ENCODE measurements at places on chromosomes 5 and 9.

DNA sequence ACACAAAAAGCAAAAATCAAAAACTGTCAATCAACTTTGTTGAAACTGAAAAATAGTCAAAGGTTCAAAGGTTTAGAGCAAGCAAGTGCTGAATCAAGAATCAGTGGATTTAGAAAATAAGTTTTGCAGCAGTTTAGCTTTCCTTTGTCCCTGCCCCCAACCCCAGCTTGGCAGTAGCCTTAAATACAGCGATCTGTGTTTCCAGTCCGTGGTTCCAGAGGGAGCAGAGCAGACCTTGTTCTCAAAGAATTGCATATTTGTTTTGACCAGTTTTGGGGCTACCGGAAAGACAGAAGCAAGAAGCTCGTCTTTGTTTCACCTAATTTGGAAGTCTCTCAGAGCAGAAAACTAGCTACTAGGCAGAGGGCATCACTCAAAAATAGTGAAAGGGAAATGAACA, 57.2 kb upstream of the PRDM9 start:
- no peak for DNase-seq

GRCh38 chr9:80492221-80492620, 920.5 kb downstream of the TLE4 start:
- no peak for DNase-seq

DNA sequence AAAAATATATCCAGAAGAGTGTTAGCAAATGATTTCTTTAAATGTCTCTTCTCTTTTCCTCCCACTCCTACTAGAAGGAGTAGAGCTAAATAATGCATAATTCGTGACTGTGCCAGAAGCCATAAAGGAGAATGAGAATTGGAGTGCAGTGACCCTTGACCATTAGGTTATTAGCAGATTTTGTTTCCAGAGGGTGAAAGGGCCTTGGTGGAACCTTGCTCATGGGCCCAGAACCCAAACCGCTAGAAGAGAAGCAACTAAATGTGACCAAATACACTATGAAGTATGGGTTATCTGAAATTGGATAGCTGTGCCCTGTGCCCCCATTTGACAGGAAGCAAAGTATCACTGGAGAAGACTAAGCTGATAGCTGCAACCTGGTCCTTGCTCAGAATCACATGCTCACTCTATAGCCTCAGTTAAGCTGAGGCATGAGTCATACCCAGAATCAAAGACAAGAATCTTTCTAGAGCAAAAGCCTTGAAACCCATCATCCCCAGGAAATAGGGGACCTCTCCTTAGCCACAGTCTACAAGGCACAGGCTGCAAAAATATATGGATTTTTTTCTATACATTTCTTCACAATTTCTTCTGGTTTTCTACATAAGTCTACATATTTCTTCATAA, 36.3 kb downstream of the CAPSL start:
- DNase-seq: peak; percentile 35

DNA sequence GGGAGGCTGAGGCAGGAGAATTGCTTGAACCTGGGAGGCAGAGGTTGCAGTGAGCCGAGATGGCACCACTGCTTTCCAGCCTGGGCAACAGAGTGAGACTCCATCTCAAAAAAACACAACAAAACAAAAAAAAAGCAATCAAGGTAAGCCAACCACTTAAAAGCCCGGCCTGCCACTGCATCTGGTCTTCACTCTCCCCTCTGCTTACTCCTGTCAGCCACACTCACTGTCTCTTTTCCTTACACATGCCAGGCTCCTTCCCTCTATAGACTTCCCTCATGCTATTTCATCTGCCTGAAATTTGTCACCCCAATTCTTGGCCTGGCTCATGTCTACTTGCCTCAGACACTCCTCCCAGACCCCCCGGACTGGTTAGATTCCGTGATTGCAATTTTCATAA, 17.6 kb upstream of the LIFR start:
- DNase-seq: no peak

- no peak for DNase-seq
These were observed 305.8 kb downstream of the TRIM32 start for GRCh38 chr9:116992865-116993264.

DNA sequence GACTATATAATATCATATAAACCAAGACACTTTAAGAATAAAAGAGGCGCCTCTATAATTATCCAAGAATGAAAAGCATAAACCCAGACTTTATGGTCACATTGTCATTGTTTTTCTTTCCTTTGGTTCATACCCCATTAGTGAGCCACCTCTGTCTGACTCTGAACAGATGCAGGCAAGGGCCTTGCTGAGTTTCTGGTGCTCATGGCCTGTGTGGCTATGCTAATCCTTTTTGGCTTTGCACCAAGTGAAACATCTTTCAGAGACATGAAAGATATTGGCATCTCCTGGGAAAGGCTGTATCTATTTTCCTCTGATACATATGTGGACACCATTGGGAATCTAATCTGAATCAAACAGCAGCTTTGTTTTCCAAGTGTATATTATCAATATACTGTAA, 222.5 kb downstream of the CHSY3 start:
- peak; percentile 59 for DNase-seq

- DNase-seq: no peak
These were observed 82.8 kb downstream of the GTF3C4 start for GRCh38 chr9:132752877-132753592.

- peak; percentile 83 for DNase-seq
These were observed 2.0 kb upstream of the MAT2B start for GRCh38 chr5:163503106-163504078.

DNA sequence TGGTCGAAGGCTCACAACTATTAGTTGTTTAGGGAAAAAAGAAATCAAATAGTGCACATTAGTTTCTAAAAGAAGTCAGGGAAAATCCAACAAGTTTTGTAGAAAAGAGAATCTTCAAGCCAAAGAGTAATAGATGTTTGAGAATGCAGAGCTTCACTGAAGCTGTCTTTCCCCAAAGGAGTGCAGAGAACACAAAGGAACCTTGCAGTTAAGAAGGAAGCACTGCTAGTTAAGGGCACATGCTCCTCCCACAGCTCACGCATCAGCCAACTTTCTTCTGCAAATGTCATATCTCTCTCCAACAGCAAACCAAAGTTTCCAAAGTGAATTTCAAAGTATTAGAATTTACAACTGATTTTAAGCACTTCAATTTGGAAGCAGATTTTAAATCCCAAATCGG, 116.4 kb upstream of the FST start:
- DNase-seq: no peak

DNA sequence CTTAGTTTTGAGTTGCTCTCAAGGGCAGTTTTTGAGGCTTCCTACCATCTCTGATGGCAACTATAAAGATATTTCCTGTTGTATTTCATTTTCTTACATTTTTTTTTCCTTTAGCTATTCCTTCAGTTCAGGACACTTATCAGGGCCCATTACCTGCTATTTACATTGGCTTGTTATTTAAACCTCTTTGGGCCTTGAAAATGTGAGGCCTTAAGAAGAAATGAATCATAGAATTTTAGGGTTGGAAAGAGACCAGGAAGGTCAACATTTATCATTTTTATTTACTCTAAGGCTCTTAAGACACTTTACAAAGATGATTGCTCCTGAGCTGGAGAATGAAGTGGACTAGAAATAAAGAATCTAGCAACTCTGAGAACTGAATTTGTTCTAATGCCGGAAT, 335.2 kb downstream of the DTWD2 start:
- DNase-seq: no peak

- DNase-seq: no peak
These were observed 108.1 kb upstream of the FBXL7 start for GRCh38 chr5:15391704-15392397.

- no peak for DNase-seq
These were observed 20.6 kb downstream of the PITX1 start for GRCh38 chr5:135013445-135013844.

DNA sequence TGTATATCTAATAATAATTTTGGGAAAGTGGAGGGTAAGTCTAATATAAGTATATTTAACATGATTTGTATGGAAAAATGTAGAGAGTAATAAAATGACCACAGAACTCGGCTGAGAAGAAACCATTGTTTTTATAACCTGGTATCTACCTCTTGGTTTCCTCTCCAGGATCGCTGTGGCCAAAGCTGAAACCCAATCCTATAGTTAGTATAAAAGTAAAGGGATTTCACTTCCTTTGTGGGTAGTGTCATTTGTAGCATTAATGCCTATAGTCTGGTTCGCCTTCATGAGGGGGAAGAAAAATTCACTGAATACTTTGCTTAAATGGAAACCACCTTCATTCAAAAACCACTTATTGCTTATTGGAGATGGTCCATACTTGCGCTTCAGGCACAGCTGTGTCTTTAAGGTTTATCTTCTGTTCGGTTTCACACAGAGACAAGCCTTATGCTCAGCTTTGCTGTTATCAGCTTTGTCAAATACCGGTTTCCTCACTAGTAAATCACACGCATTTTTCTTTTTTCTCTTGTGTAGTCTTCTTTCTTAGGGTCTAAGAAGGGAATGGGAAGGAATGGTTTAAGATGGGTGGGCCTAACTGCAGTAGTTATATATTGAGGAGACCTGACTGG, 12.1 kb downstream of the PIK3R1 start:
- no peak for DNase-seq

DNA sequence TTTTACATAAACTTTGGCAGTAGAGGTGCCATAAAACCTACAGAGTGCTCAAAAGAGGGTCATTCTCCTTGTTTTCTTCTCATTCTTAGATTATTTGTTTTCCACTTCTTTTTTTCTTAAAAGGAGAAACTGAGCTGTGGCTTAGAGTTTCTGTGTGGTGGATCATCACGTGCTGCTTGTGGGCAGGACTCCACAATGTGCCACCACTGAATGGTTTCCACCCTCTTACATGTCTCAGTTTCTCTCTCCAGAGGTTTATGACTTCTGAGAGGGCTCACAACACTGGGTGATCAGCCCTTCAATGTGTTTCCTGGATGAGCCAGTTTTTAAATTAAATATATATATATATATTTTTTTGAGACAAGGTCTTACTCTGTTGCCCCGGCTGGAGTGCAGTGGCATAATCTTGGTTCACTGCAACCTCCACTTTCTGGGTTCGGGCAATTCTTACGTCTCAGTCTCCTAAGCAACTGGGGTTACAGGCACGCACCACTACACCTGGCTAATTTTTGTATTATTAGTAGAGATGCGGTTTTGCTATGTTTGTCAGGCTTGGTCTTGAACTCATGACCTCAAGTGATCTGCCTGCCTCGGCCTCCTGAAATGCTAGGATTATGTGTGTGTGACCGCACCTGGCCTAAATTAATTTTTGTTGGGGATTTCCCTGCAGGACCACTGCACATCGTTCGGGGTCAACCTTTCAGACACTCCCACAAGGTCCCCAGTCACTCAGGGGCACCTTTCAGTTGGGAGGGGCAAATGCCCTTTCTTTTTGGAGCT, 3.1 kb upstream of the UNC13B start:
- DNase-seq: no peak

DNA sequence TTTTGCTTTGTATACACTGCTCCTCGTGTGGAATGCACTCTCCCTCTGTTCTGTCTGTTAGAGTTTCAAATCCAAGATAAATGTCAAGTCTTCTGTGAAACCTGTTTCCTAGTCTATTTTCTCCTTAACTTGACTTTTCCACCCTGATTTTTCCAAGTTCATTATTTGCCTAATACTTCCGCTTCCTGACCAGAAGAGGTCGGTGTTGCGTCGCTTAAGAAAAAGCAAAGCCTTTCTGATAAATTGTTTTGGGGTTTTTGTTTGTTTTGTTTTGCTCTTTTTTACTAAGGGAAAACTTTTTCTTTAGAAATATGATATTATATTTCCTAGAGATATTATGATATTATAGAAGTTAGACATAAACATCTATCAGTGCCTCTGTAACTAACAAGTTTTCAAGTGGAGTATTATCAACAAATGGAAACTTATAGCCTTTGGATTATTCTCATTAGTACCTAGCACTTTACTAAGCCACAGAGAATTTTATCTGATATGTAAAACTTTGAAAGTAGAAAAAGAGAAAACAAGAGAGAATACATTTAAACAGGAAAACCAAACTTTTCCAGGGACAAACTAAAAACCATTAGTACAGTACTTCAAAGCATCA, 55.8 kb downstream of the PHAX start:
- DNase-seq: peak; percentile 38

GRCh38 chr9:116726602-116727001, 39.5 kb downstream of the TRIM32 start:
- no peak for DNase-seq

GRCh38 chr5:176609724-176610434, at the start of gene GPRIN1:
Gene GPRIN1 (minus strand): TSS chr5:176610156. CDS start chr5:176599834, 10,322 bp downstream.
- DNase-seq: peak; percentile 55

- DNase-seq: peak; percentile 95
These were observed 170.5 kb downstream of the ARHGEF28 start for GRCh38 chr5:73796164-73797131.

DNA sequence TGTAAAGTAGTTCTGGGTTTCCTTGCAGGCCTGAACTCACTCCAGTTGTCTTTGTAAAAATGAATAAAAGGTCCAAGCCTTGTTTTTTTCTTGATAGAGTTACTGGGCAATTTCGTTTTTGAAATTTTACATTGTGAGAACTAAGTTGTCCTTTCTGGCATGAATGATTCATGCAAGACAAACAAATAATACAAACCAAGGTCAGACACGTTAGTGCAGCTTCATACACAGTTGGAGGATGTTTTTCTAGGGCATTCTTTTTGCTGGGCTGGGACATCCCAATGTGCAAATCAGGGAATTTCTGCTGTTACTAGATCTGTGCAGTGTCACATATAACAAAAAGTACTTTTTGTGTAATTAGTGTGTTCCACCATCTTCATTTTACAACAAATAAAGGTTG, 96.0 kb downstream of the MEGF10 start:
- DNase-seq: no peak

GRCh38 chr5:102835717-102836116, 80.6 kb downstream of the PAM start:
- no peak for DNase-seq

DNA sequence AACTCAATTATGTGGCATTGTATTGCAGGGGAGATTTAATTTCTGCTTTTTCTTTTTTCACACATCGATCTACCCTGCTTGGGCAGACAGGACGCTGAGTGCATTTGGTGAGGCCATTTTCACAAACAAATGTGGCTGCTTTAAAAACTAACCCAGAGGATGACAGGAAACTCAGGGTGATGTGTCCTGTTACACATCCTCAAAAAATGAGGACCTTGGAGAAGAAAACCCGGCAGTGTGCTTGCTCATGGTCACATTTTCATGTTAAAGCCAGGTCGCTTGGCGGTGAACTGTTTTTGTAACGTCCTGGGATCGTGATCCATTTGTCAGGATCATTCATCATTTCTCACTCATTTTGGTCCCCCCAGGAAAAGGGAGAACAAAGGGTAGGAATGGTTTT, 478.3 kb upstream of the ADAMTS16 start:
- peak; percentile 67 for DNase-seq

DNA sequence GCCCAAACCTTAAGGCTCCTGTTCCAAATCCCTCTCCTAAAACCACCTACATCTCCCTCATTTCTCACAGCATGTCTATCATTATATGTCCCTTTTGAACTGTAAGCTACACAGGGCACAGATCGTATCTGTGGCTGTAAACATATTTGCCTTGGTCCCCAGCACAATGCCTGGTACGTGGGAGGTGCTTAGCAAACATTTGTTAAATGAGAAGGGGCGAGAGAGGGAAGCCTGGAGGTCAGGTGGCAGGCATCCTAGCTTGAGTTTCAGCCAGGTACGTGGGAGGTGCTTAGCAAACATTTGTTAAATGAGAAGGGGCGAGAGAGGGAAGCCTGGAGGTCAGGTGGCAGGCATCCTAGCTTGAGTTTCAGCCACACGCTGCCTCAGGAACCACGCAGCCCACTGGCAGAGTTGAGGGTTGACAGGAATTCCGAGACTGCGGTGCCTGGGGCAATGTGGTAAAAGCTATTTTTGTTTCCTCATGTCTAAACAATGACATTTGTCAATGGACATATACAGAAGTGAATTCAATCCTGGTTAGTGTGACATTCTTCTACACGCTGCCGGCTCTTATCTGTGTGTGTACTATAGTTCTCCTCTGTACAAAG, 113.6 kb downstream of the EFNA5 start:
- peak; percentile 14 for DNase-seq

Data from fibroblast of skin of abdomen (primary cell).